ENCODE measurements at places on chromosomes 4 and X. TPM values are rescaled to one million over a fixed set of nuclear protein-coding genes. Genes with fewer than 3 reads are reported as not detected.
A peak's percentile ranks its signal among the peaks of the same experiment; 100 is the strongest.

DNA sequence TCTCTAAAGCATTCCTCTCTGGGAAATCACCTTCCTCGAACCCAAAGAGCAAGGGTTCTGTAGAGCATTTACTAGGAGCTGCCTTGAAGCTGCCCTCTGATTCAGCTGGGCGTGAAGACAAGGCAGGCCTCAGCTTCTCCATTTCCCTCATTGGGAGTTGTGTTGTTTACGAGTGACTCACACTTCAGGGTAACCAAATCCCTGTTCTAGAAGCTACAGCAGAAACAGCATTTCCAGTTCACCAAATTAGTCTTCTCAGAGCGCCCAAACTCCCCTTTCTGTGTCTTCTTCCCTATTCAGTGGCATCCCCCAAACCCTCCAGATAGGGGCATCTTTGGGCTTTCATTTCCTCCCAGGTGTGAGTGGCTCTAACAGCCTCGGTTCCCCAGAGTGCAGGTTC, 863 bp upstream of the XPNPEP2 start:
- DNase-seq = no peak
- no peaks in the 10 kb centered on the region for H3K27me3 ChIP-seq
- H3K4me3 ChIP-seq = no peak overlapping the region
- H3K36me3 ChIP-seq = no peaks in the 10 kb centered on the region
- no peak overlapping the region for H3K27ac ChIP-seq

DNA sequence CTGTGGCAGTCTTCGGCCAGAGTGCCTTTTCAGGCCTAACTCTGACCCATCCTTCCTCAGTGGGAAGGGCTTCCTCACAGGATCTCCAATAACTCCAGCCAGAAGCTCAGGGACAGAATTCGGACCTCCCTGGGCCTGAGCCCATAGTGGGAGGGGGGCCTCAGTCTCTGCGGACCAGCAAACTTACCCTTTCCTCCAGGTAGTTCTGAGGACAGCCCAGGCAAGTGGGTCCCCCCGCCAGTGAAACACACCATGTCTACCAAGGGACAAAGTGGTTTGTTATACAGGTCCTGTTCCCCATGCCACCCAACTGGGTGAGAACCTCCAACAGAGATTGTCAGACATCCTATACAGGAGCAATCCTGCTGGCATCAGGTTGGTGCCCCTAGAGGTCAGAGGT, 350.4 kb downstream of the RAB28 start:
- no peak overlapping the region for H3K4me3 ChIP-seq
- H3K27ac ChIP-seq = no peak overlapping the region
- no peaks in the 10 kb centered on the region for H3K27me3 ChIP-seq
- no peaks in the 10 kb centered on the region for H3K36me3 ChIP-seq

DNA sequence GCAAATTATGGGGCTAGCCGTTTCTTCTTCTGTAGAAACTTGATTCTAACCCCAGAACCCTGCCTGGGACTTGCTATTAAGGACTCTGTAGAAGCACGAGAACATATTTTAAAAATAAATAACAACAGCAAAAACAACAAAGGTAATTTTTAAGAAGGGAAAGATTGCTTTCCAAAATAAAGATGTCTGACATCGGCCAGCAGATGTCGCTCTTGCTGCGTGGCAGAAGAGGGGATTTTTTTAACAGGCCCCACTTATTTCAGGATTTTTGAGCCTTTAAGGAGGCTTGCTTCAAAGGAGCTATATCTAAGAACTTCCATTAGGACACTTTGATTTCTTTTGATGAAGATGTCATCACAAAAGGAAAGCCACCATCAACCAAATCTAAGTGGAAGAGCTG, 62.8 kb upstream of the EGFL6 start:
- H3K36me3 ChIP-seq = no peaks in the 10 kb centered on the region
- no peak overlapping the region for H3K27ac ChIP-seq
- no peaks in the 10 kb centered on the region for H3K4me1 ChIP-seq
- H3K27me3 ChIP-seq = no peaks in the 10 kb centered on the region
- no peak overlapping the region for H3K4me3 ChIP-seq

GRCh38 chrX:9997524-9997923, 30.4 kb downstream of the CLDN34 start:
- no peak overlapping the region for H3K27ac ChIP-seq
- peaks cover 2% of the 10 kb centered on the region for H3K4me1 ChIP-seq
- H3K36me3 ChIP-seq = no peaks in the 10 kb centered on the region
- no peak overlapping the region for H3K4me3 ChIP-seq

GRCh38 chr4:19924761-19925160, 326.9 kb upstream of the SLIT2 start:
- no peaks in the 10 kb centered on the region for H3K36me3 ChIP-seq
- DNase-seq = no peak
- no peak overlapping the region for H3K27ac ChIP-seq
- H3K4me3 ChIP-seq = no peak overlapping the region
- no peaks in the 10 kb centered on the region for H3K27me3 ChIP-seq

DNA sequence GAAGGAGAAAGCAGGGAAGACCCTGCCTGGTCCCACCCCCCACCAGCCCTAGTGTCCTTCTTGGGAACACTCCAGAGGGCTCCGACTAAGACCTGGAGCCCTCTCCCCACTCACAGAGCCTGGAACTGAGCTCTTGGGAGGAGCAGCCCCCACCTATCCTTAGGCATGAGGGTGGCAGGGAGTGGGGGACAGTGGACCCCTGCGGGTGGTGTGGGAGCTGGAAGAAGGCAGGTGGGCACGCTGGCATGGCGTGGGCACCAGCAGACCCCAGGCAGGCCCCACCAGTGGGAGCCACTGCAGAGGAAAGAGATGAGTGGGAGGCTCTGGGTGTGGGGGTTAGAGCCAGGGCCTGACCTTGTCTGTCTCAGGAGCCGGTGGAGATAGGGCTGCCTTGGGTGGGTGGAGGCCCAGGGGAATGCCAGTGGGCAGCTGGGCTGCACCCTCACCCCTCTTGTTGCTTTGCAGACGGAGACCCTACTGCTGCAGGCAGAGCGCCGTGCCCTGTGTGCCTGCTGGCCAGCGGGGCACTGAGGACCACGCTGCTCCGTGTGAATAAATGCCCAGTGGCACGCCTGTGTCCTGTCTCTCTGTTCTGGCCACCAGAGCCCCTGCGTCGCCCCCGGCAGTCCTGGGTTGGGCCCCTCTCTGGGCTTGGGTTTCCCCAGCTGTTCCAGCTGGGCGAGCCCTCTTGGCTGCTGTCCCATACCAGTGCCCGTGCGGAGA, 15.6 kb upstream of the NAT8L start:
- DNase-seq = no peak
- no peak overlapping the region for H3K27ac ChIP-seq
- H3K4me1 ChIP-seq = peaks cover 8% of the 10 kb centered on the region
- H3K27me3 ChIP-seq = peaks cover 2% of the 10 kb centered on the region
- no peaks in the 10 kb centered on the region for H3K36me3 ChIP-seq

GRCh38 chrX:55867708-55868107, 150.2 kb downstream of the RRAGB start:
- H3K36me3 ChIP-seq = no peaks in the 10 kb centered on the region
- no peak overlapping the region for H3K4me3 ChIP-seq
- H3K27ac ChIP-seq = no peak overlapping the region
- no peak for DNase-seq
- H3K27me3 ChIP-seq = no peaks in the 10 kb centered on the region

- DNase-seq = no peak
- no peaks in the 10 kb centered on the region for H3K36me3 ChIP-seq
- H3K4me3 ChIP-seq = no peak overlapping the region
- H3K4me1 ChIP-seq = no peaks in the 10 kb centered on the region
- no peaks in the 10 kb centered on the region for H3K27me3 ChIP-seq
Measured at GRCh38 chrX:102840871-102841705, 96.0 kb upstream of the RAB40AL start.

DNA sequence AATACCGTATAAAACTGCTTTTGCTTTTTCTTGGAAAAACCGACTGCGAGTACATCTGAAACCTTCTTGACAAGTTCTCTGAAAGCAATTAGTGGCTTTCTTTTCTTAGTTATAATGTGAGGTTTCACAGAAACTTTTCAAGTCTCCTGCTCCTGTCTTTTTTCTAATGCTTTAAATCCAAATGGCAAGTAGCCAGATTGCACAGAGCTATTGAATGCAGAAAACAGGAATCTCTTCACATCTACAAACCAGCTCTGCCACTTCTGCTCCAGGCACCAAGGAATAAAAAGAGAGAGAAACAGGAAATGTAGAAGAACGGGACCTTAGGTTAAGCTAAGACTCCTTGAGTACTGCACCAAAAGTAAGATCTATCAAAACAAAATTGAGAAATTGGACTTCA, 267.3 kb upstream of the TET2 start:
- H3K4me1 ChIP-seq = no peaks in the 10 kb centered on the region
- no peaks in the 10 kb centered on the region for H3K36me3 ChIP-seq
- no peak overlapping the region for H3K27ac ChIP-seq

DNA sequence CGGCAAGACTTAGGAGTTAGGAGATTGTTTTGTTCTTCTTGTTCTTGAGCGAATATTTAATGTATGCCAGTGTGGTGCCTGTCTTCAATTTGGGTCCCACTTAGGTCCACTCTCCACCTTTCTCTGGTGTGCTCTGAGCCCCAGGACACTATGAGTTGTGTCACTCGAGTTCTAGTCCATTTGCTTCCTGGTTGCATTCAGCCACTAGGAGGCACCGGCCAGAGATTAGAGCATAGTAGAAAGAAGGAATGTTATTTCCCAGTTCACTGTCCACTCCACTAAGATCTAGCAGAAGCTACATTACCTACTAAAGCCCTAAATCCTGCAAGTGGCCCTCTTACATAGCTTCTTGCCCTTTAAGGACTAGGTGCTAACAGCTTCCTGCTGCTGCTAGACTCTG, 326.9 kb downstream of the NAF1 start:
- no peak for DNase-seq
- H3K4me3 ChIP-seq = no peak overlapping the region
- H3K4me1 ChIP-seq = no peaks in the 10 kb centered on the region
- no peaks in the 10 kb centered on the region for H3K36me3 ChIP-seq
- H3K27me3 ChIP-seq = no peaks in the 10 kb centered on the region

GRCh38 chrX:17655211-17656034, 81.9 kb upstream of the SCML1 start:
- no peaks in the 10 kb centered on the region for H3K27me3 ChIP-seq
- H3K36me3 ChIP-seq = no peaks in the 10 kb centered on the region
- DNase-seq = peak; percentile 6
- H3K4me1 ChIP-seq = no peaks in the 10 kb centered on the region
- H3K4me3 ChIP-seq = peak overlapping the region; percentile 35

DNA sequence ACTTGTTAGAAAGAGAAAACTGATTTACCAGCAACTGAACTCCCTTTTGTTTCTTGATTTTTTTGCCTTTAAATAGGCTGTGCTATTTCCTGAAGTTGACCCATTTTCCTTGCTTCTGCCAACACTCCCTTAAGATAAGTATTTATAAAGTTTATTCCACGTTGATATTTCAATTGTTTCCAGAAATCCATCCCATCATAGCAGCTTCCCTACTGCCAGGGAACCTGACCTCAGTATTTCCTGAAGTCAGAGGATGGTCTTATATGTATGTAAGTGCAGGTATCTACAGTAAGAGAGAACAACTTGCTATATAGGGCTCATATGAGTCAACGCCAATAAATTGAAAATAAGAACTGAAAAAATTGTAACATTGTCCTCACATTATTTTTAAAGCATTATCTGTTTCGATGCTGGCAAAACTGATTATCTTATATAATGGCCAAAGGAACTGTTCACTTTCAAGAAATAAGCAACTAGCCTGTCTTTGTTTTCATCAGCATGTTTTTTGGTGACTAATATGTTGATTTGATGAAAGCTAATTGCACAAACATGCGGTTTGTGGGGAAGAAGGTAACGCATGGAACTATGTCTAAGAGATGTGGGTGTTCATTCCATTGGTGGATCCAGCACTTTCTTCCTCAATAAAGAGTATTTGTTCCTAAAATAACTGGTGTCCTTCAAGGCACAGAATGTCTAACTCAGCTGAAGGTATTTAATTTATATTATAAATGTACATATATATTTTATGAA, 4.7 kb downstream of the LIMCH1 start:
- H3K4me3 ChIP-seq = no peak overlapping the region
- H3K27ac ChIP-seq = no peak overlapping the region
- DNase-seq = no peak
- H3K27me3 ChIP-seq = no peaks in the 10 kb centered on the region
- no peaks in the 10 kb centered on the region for H3K4me1 ChIP-seq

- H3K27me3 ChIP-seq = no peaks in the 10 kb centered on the region
- no peaks in the 10 kb centered on the region for H3K4me1 ChIP-seq
- H3K4me3 ChIP-seq = no peak overlapping the region
- peaks cover 49% of the 10 kb centered on the region for H3K36me3 ChIP-seq
Measured at GRCh38 chr4:3239998-3240920, 8.7 kb upstream of the MSANTD1 start.

- no peak for DNase-seq
- H3K4me1 ChIP-seq = no peaks in the 10 kb centered on the region
- H3K4me3 ChIP-seq = no peak overlapping the region
- no peak overlapping the region for H3K27ac ChIP-seq
Measured at GRCh38 chr4:76655566-76656479, 220.8 kb downstream of the SHROOM3 start.

- no peak overlapping the region for H3K27ac ChIP-seq
- no peaks in the 10 kb centered on the region for H3K27me3 ChIP-seq
- no peaks in the 10 kb centered on the region for H3K36me3 ChIP-seq
Measured at GRCh38 chrX:38407126-38407525, 54.7 kb downstream of the OTC start.

DNA sequence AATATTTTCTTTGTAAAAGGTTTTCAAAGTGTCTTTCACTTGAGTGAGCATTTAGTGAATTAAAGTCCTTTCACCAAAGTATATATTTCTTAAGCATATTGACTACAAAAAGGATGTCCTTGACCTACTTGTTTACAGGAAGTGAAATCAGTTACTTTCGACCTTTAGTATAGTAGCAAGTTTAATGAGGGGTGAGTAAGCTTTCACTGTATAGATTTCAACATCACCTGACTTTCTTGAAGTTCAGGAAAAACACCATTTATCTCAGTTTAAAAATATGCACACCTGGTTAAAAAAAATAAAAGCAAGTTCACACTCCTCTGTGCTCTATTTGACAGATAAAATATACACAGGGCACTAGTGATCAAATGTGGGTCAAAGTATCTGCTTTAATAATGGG, 88.1 kb downstream of the CCSER1 start:
- no peaks in the 10 kb centered on the region for H3K4me1 ChIP-seq
- H3K27ac ChIP-seq = no peak overlapping the region
- H3K4me3 ChIP-seq = no peak overlapping the region
- no peak for DNase-seq

Gene SLITRK2
- total RNA-seq = not detected

Gene SPANXN3
- not detected for total RNA-seq

Gene XAGE2
- not detected for total RNA-seq

Gene GRK4
- total RNA-seq = 3.3 TPM

Gene CPZ
- total RNA-seq = 0.18 TPM

Gene POU3F4
- total RNA-seq = not detected

Gene TCEANC
- 8.6 TPM for total RNA-seq
